Activated CD4-positive, alpha-beta T cell treated with anti-CD3 and anti-CD28 coated beads, Interleukin-2, Interleukin-4, amounts not matched to agents 100 ng/mL and 50 ng/mL, durations not matched to agents 16 hours and 8 hours (primary cell): ENCODE measurements at places on chromosomes 2 and 18.

DNA sequence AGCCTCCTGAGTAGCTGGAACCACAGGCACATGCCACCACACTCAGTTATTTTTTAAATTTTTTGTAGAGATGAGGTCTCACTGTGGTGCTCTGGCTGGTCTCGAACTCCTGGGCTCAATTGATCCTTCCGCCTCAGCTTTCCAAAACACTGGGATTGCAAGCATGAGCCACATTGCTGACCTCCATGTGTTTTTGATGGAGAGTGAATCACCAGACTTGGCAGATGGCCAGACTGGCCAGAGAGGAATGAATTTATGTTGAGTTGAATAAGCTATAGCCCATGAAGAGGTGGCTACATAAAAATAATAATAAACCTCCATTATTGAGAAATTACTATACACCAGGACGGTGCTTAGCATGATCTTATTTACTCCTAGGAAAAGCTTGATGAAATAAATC is 91.5 kb downstream of the MREG start:
- DNase-seq: no peak

DNA sequence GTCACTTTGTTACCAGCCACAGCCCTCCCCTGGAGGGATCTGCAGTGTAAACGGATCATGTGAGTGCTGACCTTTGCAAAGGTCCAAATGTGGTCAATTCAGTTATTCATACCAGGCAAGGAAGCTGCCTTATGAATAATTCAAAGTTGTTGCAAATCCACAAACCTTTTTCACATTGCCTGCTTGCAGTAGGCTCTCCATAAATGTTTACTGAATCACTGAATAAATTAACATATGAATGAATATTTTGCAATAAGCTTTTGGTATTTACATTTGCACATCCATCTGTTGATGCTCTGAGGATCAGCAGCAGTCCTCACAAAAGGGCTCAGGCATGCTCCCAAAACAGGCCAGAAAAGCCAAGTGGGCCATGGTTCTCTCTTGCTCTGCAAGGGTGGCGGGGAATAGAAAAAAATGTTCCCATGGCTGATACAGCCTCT is 156.8 kb downstream of the VAPA start:
- no peak for DNase-seq

- DNase-seq: no peak
Observed at GRCh38 chr18:58226429-58226828, 182.4 kb downstream of the NEDD4L start.

DNA sequence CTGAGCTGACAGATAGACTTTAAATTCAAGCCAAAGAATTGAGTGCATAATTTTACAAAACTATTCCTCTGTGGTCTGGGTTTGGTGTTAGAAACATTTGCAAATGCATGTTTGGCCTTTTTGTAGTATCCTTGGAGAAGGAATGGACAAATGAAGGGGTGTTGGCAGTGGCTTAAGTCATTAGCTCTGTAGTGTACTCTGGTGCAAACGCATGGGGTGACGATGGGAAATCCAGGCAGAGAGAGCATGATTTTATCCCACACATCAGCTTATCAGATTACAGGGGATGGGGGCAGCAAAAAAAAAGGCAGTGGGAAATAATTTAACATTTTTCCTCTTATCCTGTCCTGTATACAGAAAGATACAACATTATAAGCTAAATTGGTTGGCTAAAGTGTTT is 320.6 kb downstream of the ZNF516 start:
- DNase-seq: no peak

- no peak for DNase-seq
Observed at GRCh38 chr2:121098556-121098955, 186.4 kb downstream of the TFCP2L1 start.

GRCh38 chr2:21363364-21363763 is 239.6 kb downstream of the TDRD15 start:
- DNase-seq: no peak

DNA sequence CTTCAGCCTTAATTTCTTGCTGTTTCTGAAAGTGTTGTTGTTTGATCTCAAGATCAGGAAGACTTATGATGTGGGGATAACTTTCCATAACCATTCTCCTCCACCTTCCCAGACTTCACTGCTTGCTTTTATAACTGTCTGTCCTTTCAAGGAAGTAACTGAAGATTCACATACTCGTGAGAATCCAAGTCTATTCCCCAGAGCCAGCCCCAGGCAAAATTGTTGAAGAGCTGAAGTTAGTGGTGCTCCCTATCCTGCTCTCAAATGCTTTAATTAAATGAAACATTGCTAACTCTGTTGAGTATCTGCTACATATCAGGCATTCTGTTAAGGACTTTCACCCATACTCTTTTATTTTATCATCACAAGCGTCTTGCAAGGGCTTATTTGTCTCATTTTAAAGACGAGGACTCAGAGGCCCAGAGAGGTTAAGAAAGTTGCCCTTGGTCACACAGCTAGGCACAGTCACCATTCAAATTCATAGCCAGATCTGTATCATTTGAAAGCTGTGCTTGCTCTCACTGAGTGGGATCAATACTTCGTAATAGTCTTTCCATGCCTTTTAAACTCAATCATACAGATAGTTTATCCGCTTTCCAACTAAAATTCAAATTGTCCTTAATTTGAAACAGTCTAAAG is 189.8 kb upstream of the TCF4 start:
- DNase-seq: no peak

DNA sequence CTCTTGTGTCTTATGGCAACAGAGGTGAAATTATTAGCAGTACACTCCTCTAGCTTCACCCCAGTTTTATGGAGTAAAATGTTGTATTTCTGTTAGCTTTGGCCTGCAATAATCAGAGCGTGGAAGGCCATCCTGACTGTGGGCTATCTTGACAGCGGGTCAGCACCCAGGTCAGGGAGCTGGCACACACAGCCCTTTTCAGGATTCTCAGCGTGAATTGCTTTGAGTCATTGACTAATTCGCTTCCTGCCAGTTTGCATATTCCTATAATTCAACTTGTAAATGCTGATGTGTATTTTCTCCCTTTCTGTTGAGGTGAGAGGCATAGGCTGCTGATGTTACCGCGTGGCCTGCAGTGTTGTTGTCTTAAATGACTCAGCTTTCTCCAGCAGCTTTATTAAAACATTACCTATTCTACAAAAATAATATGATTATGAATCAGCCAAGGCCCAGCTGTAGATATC is 109.6 kb upstream of the EML6 start:
- no peak for DNase-seq

GRCh38 chr2:110732422-110733413 is at the start of gene ACOXL:
TSS of gene ACOXL (plus strand) at chr2:110732573. CDS start at chr2:110768390, 35,817 bp downstream.
- DNase-seq: no peak

- DNase-seq: no peak
Observed at GRCh38 chr2:14706201-14706600, 73.7 kb downstream of the LRATD1 start.

- no peak for DNase-seq
Observed at GRCh38 chr2:205654878-205655605, 27.3 kb upstream of the NRP2 start.

- DNase-seq: no peak
Observed at GRCh38 chr2:173290046-173290445, 64.6 kb upstream of the CDCA7 start.

DNA sequence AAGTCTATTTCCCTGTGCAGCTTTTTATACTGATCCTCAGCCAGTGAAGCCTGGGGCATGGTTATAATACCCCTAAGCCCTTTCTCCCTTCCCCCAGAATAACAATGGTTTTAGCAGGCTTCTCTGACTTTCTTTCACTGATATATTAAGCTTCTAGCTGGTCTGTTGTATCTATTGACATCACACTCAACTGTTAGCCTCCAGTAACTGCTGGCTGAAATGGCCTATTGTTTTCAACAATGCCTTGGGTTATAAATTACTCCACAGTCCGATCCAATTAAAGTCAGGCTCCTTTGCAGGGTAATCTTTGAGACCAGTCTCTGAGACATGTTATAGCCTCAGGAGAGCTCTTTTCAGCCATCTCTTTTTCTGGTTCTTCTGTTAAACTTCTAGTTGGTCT is 2.9 kb upstream of the SLC9A4 start:
- no peak for DNase-seq

GRCh38 chr18:32771871-32772580 is 797 bp downstream of the KLHL14 start:
- no peak for DNase-seq

DNA sequence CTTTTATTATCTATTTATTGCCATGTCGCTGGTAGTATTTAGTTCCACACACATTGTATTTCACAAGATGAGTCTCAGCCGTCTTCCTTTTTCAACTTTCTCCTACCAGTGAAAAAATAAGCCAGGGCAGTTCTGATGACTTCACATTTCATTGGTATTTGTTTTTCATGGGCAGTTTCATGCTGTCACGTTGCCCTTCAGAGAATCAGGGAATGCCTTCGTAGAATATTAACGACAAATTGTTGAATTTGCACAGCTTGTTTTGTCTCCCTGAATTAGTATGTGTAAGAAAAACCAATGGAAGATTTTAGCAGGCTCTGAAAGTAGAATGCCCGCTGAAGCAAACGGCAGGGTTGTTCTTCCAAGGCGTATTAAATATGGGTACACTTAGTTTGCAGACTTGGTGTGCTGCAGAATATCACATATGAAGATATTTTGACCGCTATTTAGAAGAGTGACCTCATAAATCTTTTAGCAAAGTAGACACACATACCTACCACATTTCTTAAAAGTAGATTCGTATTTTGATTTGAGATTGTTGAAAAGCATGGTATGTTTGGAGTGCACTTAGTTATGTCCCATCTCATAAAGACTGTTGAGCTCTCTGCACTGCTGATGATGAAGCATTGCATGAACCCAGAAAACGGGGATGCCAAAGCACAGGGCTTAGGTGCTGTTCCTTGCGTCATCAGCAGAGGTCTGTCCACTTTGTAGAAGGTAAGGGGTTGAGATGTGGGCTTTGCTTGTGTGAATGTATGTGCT is 2.9 kb downstream of the NEDD4L start:
- DNase-seq: no peak

DNA sequence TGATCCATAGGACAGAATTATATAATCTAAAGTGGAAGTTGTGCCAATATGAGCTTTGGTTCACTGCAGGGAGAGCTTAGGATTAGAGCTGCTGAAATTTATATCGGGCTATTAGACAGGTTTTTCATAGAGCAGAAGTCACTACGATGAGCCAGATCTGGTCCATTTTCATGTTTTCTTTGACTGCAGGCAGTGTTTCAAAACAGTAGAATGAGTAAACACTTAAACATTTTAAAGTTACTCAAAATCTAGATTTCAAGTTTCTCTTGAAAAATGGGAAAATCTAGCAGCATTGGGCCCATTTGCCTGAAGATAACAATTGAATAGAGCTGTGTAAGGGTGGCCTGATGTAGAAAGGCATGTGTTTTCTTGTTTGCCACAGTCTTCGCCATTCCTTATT is 14.5 kb upstream of the ADAM23 start:
- DNase-seq: no peak

GRCh38 chr2:216404010-216404618 is 8.2 kb upstream of the SMARCAL1 start:
- peak; percentile 49 for DNase-seq

DNA sequence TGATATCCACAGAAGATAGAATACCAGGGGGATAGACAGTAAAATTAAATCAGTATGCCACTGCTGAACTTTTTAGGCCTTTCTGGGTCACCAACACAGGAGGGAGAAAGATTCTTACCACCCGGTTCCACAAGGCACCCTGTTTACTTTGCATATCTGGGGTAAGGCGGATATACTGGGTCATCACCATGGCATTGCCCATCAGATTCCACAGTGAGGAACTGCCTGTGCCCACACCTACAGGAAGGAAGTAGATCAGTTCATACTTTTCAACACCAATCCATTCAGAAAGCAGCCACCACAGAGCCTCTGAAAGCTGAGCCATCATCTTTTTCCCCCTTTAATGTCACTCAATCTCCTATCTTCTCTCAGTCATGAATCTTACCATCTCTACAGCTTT is 2.0 kb downstream of the LMAN2L start:
- DNase-seq: no peak

DNA sequence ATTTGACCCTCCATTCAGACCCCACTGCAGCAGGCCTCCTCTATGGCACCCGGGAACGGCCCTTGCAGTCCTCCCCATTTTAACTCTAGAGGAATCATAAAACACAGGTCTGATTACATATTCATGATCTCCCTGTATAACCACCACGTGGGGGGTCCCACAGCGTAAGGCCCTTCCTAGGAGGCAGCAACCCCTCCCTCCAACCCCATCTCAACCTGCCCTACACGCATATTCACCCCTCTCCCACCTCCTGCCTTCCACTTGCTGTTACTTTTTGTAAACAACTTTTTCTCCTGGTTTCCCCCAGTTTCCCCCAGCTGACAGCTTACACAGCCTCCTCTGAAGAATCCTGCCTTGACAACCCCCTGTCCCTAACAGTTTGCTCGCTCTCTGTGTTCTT is 85.1 kb upstream of the FOXI3 start:
- DNase-seq: no peak

DNA sequence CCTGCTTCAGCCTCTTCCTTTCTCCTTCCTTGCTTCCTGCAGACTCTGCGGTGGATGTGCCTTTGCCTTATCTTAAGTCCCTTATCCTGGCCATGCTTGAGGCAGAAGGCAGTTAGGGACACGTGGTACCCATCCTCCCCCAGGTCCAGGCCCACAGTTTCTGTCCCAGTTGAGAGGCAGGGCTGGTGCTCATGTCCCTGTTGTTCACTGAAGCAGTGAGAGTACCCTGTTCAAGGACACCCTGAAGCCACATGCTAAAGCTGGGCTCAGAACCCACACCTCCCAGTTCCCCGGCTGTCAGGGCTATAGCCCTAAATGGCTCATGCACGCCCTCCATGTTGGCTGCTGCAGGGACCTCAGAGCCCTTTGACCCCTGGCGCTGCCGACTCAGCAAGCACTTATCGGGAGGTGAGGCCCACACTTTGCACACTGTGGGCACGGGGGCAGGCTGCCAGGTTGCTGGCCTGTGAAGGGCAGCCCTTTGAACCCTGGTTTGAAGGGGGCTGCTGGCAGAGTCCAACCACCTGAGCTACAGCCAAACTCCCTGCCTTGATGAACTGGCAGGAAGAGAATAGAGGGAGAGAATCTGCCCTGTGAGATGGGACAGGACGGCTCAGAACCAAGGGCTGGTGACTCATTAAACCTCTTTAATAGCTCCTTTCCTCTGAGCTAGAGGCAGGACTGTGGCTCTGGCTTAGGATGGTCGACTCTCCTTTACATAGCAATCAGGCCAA is 6.3 kb downstream of the KHK start:
- DNase-seq: no peak

- no peak for DNase-seq
Observed at GRCh38 chr2:97738179-97739019, 25.0 kb downstream of the ZAP70 start.

DNA sequence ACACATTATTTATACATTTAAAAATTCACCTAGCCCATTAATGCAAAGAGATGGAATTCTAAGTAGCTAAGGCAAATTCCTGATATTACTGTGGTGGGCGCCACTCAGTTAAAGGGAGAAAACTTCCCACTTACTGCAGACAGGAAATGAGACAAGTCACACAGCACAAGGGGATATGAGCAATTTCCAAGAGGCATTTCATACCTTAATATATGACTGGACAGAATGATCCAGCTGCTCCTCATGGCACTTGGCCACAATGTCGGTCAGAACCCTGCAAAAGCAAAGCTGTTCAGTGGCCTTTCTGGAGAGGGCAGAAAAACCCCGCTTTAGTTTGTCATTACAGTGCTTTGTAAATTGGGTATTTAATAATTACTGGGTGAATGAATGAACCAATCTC is 121.4 kb upstream of the CCDC195 start:
- no peak for DNase-seq

GRCh38 chr2:43943809-43944452 is 51.9 kb downstream of the LRPPRC start:
- DNase-seq: no peak

- DNase-seq: no peak
Observed at GRCh38 chr2:109582928-109583895, 30.6 kb downstream of the SEPTIN10 start.

GRCh38 chr2:24843330-24843860 is 50.2 kb downstream of the CENPO start:
- no peak for DNase-seq

- peak; percentile 34 for DNase-seq
Observed at GRCh38 chr2:152585830-152586484, 131.3 kb downstream of the PRPF40A start.
